ENCODE measurements at places on chromosomes 11 and 22.

GRCh38 chr11:73804712-73805111 lies 17.0 kb downstream of the MRPL48 start:
- DNase-seq = no peak

DNA sequence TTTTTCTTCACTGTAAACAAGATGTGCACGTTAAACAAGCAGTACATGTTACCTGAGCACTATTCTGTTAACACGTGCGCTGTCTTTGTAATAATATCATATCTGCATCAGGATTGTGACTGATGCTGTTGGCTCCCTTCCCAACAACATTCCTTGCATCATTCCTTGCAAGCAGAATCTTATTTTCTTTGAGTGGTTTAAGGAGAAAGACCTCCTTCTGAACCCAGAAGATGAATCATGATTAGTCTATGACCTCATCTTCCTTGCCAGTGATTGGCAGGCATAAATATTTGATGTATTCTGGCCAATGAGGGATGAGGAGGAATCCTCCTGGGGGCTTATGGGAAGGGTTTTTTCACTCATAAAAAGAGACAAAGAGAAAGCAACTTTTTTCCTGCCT lies 46.2 kb downstream of the C11orf71 start:
- peak; percentile 51 for DNase-seq

- peak; percentile 96 for DNase-seq
Measured at GRCh38 chr11:61129639-61130523, 27.6 kb downstream of the CD5 start.

DNA sequence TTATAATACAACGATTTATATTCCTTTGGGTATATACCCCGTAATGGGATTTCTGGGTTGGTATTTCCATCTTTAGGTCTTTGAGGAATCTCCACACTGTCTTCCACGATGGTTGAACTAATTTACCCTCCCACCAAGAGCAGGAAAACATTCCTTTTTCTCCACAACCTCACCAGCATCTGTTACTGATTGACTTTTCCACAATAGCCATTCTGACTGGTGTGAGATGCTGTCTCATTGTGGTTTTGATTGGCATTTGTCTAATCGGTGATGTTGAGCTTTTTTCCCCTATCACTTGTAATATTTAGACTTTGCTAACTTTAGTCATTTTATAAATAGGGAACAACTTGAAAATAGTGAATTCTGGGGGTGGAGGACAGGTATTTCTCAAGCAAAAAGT lies 58.1 kb downstream of the PPFIA1 start:
- DNase-seq = no peak

DNA sequence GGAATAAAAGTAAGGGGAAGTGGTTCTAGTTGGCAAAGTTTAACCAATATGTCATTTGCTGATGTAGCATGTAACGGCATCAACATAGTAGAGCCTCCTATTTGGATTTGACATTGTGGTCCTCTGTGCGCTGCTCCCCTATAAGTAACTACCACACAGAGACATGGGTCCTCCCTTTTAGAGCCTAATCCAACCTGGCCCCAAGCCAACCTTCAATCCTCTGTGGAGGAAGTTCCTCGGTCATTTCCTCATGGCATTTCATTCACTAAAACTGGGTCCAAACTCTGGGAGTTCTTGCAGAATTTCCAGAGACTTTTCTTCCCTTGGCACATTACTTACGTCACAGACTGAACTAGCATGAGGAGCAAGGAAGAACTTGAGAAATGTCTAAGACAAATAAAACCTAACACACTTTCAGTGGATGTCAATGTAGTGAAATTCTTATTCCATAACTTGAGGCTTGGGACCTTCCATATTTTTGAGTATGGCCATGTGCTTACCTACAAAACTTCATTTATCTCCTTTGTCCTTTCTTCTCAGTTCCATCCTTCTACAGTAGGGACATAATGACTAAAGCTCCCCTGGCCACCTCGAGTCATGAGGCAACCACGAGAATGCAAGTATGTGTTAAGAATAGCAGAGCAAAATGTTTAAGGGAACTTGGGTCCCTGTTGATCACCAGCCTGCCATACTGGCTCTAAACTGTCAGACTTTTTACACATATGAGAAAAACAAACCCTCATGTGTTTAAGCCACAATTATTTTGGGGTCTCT lies 34.7 kb downstream of the MMP20 start:
- no peak for DNase-seq

DNA sequence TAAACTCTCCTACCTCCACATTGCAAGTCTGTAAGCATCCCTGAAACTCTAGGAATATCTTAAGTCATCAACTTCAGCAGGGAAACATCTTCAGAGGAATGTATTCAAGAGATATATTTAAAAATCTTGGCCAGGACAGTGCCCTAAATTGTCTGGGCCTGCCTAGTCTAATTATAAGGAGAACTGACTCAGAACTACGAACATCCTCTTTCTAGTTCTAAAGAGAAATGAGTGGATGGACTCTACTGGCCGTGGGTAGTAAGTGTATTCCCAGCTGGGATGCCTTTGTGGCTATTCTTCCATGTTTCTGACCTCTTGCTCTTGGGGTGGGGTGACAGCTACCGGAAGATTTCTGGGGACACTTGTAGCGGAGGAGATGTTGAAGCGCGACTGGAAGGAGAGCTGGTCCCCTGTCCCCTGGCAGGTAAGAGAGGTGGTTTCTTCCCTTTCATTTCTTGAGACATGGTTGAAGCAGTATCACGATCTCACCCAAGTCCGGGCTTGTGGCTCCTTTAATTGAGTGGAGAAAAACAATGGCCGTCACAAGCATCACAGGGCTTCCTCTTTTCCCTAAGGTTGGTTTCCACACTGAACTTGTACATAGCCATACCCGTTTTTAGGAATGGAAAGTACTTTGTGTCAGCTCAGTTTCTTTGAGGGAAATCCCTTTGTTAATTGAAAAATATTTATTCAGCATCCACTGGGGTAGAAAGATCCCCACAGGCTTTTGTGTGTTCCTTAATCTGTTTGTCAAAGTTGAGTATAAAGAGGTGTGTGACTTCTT lies 97.7 kb upstream of the SORL1-AS1 start:
- peak; percentile 13 for DNase-seq

GRCh38 chr11:66919923-66920322 lies 38.3 kb downstream of the PC start:
- DNase-seq = no peak

- no peak for DNase-seq
Measured at GRCh38 chr11:11558396-11558795, 63.4 kb downstream of the GALNT18 start.

DNA sequence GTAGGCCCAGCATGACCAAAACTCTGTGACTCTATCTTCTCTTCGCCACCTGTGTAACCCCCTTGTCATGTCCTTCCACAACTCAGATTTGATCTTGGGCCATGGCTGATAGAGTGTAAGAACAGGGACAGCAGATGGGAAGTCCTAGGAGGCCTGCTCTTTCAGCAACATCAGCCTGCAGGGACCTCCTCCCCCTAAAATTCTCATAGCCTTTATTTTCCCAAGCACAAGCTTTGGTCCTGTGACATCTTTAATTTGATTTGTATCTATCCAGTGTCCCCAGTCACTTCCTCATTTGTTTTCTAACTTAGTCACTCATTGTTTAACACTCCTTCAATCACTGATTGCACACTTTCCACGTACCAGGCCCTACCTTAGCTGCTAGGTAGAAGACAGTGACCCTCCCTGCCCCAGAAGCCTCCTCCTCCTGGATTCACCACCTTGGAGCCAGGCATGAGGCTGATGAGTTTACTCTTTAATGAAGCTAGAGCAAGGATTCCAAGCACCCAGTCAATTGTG lies 5.3 kb downstream of the UBQLN3 start:
- DNase-seq = no peak

DNA sequence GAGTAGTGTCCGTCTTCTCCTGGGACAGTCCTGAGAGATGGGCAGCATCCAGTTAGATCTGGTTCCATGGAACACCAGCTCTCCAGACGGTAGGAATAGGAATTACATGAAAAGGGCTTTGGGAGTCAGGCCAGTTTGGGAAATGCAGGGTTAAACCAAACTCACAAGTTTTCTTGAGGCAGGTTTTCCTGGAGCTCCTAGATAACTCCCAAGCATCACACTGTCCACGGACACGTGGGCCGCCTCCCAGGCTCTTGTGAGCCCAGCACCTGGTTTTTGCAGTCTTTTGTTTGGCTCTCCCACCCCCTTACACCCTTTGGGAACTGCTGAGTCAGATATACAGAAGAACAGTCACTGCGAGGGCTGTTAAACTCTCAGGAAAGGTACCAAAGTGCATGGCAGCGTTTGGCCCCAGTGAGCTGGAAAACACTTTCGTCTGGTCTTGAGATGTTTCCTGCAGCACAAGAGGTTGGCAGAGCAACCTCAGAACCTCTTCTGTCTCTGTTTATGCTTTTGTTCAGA lies 90.0 kb downstream of the BCR start:
- DNase-seq = no peak

GRCh38 chr11:8699903-8700302 lies 17.3 kb downstream of the RPL27A start:
- DNase-seq = peak; percentile 82
